ENCODE measurements at places on chromosomes 13 and 19. TPM values are rescaled to one million over a fixed set of nuclear protein-coding genes. Genes with fewer than 3 reads are reported as not detected.

SHISA7 gene
- total RNA-seq, result not detected

TMIGD2 gene
- total RNA-seq, result not detected

PCDH9 gene
- total RNA-seq, result 9.9 TPM

KIR3DL2 gene
- not detected for total RNA-seq

UNC13A gene
- total RNA-seq, result 0.03 TPM

ZNF470 gene
- total RNA-seq, result 2.9 TPM

NAPSA gene
- total RNA-seq, result 0.27 TPM

TDRD12 gene
- not detected for total RNA-seq

MRPL4 gene
- total RNA-seq, result 70.1 TPM

PEX11G gene
- 1.2 TPM for total RNA-seq

NXNL1 gene
- total RNA-seq, result not detected

MCEMP1 gene
- total RNA-seq, result 1.1 TPM

CABP5 gene
- not detected for total RNA-seq

LILRA5 gene
- total RNA-seq, result 1.8 TPM

GNG8 gene
- not detected for total RNA-seq

AP1M2 gene
- not detected for total RNA-seq

SIRT2 gene
- total RNA-seq, result 99.8 TPM

RLN3 gene
- total RNA-seq, result not detected

CEACAM19 gene
- total RNA-seq, result 2.8 TPM

MAP2K7 gene
- total RNA-seq, result 28.0 TPM

ADM5 gene
- 0.84 TPM for total RNA-seq
